K562 (cell line): ENCODE measurements at places on chromosomes 1 and 21. TPM values are rescaled to one million over a fixed set of nuclear protein-coding genes. Genes with fewer than 3 reads are reported as not detected.

The JAM2 gene
- not detected in 2 replicates for total RNA-seq

The GRHL3 gene
- not detected in 2 replicates for total RNA-seq

The NCF2 gene
- total RNA-seq = 0.38 and 0.42 TPM in 2 replicates

The ZNF684 gene
- total RNA-seq = 4.3 and 4.8 TPM in 2 replicates

The LRRC7 gene
- total RNA-seq = 0.49 and 0.60 TPM in 2 replicates
